CD8-positive, alpha-beta memory T cell (primary cell): ENCODE measurements at places on chromosomes 6 and 20.

DNA sequence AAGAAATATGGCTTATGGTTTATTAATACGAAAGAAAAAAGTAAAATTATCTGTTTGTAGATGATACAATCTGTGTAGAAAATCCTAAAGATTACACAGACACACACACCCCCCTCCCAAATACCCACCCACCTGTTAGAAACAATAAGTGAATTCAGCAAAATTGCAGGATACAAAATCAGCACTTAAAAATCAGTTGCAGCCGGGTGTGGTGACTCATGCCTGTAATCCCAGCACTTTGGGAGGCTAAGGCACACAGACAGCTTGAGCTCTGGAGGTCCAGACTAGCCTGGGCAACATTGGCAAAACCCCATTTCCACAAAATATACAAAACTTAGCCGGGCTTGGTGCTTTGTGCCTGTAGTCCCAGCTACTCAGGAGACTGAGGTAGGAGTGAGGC lies 42.3 kb downstream of the NINL start:
- no peak for DNase-seq

DNA sequence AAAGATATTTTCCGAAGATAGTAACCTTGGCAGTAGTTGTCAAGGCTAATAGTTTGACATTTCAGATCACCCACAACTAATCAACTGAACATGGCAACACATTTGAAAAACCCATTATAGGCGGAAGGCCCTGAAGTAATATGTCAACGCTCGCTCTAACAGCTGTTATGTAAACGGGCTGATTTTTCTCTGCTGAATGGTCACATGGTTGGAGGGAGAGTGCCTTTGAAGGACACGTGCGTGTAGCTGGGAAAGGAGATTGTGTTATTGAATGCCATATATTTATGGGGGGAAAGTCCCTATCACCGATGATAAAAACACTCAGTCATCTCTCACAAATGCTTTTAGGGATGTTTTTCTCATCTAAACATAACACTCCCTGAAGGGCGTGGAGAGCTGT lies 160.0 kb upstream of the RALGAPA2 start:
- no peak for DNase-seq

- DNase-seq: no peak
These were observed 81.4 kb downstream of the LIN28B start for GRCh38 chr6:105038259-105038658.

DNA sequence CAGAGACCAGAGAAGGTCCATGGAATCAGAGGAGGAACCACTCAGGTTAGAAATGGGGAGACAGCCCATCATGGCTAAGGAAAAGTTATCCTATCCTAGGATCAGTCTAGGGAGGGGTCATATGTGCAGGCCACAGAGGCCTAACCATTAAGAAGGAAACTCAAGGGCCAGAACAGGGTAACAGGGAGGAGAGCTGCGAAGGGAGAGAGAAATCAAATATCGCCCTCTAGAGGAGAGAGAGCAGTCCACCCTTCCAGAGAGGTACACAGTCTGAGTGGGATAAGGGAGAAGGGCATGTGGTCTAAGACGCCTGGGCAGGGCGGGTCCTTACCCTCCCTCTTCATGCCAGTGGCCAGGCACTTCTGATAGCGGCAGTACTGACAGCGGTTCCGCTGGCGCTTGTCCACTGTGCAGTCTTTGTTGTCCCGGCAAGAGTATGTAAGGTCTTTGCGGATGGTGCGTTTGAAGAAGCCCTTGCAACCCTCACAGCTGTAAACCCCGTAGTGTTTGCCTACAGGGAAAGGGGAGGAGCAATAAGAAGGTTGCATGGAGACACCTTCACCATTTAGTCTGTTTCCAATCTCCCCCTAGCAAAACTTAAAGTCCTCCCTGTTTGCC lies 2.9 kb downstream of the RXRB start:
- no peak for DNase-seq

DNA sequence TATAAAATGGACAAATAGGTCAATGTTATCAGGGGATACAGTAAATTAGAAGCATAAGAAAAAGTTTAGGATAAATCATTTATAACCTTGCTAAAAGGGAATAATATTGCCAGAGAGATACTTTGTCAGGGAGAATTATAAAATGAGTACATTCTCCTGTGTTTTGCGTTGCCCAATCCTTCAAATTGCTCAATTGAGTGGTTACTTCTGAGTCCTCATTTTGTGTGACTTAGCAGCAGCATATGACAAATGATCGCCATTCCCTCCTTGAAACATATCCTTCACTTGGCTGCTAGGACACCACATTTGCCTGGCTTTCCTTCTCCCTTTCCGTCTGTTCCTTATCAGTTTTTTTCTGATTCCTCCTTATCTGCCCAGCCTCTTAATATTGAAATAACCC lies 106.7 kb upstream of the FLRT3 start:
- DNase-seq: no peak

DNA sequence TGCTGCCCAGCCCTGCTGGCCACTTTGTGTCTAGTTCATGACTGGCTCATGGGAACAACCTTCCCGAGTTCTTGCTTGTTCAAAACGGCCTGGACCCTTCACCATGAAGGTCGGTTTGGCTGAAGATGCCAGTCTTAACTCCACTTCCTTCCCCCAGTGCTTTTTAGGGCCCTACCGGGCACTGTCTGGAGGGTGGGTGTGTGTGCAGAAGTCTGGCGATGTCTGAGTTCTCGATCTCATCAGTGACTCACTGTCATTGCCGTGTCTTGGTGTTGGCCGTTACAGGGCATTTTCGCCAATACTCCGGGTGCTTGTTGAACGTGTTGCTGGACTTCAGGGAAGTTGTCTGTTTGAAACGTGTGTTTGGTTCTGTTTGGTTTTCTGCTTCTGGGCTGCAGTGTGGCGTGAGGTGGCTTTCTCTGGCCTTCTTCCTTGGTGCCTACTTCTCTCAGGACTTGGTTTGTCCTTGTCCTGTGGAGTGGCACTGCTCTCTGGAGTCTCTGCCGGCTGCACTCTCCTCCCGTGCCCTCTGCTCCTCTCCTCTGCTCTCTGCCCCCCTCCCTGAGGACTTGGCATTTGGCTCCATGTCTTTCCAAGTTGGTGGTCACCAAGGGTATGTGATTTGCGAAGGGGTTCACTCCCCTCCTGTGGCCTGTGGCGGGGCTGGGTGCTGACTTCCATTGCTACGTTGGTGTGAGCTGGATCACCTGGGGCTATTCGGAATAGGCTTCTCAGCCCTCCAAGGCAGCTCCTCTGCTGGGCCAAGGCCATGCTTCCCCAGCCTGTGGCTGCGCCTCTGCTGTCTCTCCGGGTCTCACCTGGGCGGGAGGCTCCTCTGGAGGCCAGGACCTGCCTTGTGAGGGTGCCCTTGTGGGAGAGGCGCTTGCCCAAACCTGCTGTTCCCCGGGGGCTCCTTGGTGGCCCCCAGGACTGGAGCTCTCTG lies 38.2 kb downstream of the PYGB start:
- DNase-seq: peak; percentile 29

GRCh38 chr6:32096087-32096393 lies 13.1 kb downstream of the TNXB start:
- no peak for DNase-seq

DNA sequence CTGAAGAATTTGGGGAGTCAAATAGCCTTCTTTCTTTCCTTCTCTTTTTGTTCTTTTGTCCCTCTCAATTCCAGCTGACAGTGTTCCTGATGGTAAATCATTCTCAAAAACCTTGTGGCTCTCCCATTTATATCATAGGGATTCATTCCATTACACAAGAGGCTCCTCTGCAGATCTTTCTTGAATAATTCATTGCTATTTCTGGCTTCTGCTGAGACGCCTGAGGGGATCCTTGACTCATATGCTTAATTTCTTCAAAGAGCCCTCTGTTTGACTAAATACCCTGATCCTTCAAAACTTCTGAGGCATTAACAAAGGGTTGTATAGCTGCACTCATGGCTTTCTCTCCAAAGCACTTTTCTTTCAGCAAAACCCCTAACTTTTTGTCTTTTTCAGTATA lies 289.3 kb downstream of the FARS2 start:
- DNase-seq: no peak

DNA sequence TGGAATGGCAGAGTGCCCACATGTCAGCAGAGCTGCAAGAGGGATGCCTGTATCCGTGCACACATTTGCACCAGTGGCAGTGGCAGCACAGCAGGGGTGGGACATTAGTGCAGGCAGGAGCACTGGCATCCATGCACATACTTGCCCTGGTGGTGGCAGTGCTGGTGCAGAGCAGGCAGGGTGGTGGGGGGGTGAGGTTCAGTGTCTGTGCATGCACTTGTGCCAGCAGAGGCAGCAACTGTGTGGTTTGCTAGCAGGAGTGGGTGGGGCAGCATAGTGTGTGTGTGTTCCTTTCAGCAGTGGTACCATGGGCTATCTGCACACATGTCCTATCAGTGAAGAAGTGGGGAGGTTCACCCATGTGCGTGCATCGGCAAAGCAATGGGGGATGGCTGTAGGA lies 151.6 kb downstream of the EPM2A start:
- DNase-seq: no peak

- DNase-seq: no peak
These were observed 1.9 kb downstream of the ID1 start for GRCh38 chr20:31606804-31607639.

- DNase-seq: no peak
These were observed 12.0 kb upstream of the SERPINB9 start for GRCh38 chr6:2915150-2915549.

- DNase-seq: no peak
These were observed 420.9 kb downstream of the GJA1 start for GRCh38 chr6:121856296-121856695.

DNA sequence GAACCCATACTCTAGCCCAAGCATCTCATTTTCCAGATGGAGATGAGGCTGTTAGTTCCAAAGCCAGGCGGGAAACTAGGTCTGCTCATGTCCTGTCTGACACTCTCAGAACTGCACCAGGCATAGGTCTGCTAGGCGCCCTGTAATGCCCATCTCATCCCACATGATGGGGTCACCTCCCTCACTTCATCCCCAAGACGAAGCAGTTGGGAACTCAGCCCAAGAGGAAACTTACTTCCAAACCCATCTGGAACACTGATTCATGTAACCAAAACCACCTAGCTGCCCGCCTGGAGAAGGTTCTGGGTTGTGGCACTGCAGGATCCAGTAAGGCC lies 119.4 kb upstream of the PRND start:
- no peak for DNase-seq
